ENCODE measurements at places on chromosomes 11 and 22.
A peak's percentile ranks its signal among the peaks of the same experiment; 100 is the strongest.

DNA sequence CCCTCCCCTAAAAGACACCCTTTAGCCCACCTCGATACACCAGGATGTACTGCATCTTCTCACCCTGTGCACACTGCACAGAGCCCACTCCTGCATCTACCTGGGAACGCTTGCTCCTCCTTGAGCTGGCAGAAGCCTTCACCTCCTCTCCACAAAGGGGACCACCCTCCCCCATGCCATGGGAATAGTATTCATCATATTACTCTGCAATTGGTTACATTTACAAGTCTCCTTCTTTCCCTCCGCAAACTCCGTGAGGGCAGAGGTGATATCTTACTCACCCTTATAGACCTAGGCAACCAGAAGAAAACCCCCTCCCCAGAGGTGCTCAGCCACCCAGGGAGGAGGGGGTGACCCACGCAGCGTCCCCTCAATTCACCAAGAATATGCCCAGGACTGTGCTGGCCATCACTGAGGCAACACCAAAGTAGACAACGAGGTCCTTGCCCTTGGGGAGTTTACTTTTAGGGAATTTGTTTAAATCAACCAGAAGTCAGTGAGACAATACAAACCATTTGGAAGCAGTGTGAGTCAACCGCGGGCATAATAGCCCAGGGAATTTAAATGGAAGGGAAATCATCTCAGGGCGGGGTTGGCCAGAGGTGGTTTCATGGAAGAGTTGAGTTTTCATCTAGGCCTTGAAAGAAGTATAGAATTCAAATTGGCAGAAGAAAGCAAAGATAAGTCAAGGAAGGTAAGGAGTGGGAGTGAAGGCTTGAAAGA lies 214.5 kb downstream of the BARX2 start:
- DNase-seq = no peak

GRCh38 chr11:112172362-112172994 lies 2.8 kb upstream of the BCO2 start:
- DNase-seq = no peak

DNA sequence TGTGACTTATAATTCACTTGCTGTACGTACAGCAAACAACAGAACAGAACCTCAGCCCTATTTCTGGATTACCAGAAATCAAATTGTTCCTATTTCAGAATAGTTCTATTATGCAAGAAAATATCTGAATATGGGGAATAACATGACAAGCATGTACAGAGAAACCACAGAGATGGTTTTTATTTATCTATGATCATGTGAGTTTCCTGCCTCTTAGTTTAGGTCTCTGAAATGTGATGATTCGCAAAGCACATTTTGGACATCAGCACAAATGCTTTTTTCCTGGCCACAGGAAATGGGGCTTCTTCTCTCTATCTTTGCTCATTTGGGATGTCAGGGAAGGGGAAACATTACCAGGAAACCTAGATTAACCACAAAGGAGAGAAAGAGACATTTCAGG lies 266.7 kb upstream of the CTSC start:
- DNase-seq = peak; percentile 72

DNA sequence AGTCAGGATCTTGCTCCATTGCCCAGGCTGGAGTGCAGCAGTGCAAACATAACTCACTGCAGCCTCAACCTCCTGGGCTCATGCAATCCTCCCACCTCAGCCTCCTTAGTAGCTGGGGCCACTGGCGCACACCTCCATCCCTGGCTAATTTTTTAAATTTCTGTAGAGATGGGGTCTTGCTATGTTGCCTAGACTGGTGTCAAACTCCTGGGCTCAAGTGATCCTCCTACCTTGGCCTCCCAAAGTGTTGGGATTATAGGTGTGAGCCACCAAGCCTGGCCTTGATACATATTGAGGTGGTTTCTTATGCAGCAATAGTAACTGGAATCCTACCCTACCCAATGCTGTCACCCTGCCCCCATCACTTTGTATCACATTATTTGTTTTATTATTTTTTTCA lies 32.4 kb downstream of the SCUBE1 start:
- DNase-seq = no peak

DNA sequence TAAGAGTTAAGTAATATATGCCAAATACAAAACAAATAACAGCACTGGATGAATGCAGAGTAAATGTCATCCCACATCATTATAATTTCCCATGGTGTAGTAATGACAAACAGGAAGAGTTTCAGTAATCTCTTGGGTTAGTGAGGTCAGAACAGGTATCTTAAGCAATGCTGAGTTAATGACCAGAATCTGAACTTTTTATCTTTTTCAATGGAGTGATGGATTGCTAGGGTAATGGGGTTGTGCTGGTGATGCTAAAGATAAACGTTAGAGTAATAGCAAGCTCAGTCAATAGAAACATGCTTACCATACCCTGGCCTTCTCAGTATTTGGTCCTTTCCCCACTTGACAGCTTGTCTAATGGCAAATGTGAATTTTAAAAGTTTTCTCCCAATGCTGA lies 11.5 kb upstream of the BDNF start:
- no peak for DNase-seq

DNA sequence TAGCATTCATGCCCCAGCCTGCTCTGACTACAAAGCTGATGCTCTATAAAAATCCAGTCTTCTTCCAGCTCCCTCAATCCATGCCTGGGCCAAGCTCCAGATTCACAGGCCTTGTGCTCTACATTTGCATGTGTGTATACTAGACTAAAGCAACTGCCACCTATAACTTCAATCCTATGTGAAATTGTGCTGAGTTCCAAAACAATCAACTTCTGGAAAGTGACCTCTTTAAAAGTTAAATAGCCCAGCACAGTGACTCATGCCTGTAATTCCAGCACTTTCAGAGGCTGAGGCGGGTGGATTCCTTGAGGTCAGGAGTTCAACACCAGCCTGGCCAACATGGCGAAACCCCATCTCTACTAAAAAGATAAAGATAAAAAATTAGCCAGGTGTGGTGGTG lies 114.3 kb upstream of the ZC3H12C start:
- DNase-seq = no peak

- no peak for DNase-seq
Observed at GRCh38 chr11:706439-706956, 467 bp downstream of the EPS8L2 start.

GRCh38 chr11:72037554-72038311 lies 39.0 kb downstream of the IL18BP start:
- DNase-seq = no peak

DNA sequence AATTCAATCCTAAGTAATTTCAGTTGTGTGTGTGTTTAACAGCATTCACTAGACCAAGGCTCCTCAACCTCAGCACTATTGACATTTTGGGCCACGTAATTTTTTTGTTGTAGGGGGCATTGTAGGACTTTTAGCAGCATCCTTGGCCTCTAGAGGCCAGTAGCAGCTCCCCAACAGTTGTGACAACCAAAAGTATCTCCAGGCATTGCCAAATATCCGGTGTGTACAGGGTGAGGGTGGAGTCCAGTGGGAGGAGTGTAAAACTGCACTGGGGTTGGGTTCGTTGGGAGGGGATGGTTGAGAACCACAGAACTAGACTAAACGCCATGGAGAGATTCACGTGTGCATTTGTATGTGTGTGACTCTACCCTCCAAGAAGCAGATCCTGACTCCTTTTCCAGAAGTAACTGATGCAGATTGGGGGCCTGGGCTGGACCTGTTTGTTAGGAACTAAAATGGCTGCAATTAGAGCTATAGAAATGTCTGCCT lies 5.9 kb upstream of the PHF21A start:
- DNase-seq = peak; percentile 16

- no peak for DNase-seq
Observed at GRCh38 chr22:42944409-42944808, 70.5 kb downstream of the PACSIN2 start.

DNA sequence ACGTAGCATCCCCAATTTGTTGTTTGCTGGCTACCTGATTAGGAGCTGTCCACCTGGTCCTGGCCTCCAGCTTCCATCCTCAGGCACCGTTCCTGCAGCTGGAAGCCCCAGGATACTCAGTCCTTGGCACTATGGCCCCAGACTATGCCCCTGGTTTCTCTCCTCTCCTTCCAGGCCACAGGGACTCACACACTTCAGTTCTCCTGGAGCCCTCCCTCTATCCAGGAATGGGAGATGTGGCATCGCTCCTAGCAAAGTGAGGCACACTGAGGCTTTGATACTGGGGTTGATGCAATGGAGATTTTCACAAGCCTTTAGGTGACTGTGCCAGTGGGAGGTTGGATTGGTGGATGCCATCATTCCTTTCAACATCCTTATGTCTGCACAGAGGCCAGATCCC lies 142.8 kb upstream of the B3GAT1 start:
- no peak for DNase-seq

DNA sequence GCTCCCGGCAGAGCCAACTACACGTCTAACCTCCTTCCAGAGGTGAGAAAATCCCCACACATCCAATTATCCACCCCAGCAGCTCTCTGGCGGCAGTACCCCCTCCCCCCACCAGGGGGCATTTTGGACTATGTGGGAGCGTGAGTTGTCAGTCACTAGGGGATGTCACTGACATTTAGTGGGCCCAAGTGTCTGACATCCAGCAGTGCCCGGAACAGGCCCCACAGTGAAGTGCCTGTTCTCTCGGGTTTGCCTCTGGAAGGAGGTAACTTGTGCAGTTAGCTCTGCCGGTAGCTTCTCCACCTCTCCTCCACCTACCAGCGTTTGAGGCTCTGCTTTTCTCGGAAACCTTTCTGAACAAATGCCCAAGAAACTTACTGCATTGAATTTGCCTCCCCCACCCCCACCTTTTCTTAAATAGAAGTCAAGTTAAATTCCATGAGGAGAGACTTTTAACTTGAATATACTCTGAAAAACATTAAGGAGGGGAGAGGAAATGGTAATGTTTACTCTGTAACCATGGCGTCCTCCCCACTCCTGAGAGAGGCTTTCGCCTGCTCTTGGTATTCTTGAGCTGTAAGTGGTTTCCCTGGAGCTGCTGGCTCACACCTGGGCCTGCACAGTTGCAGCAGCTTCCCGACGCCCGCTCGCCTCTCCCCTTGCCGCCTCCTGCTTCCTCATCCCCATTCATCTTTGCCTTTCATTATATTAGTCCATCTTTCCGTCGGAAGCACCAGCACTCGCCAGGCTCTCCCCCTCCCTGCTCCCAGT lies 112.8 kb downstream of the WNT7B start:
- peak; percentile 89 for DNase-seq

DNA sequence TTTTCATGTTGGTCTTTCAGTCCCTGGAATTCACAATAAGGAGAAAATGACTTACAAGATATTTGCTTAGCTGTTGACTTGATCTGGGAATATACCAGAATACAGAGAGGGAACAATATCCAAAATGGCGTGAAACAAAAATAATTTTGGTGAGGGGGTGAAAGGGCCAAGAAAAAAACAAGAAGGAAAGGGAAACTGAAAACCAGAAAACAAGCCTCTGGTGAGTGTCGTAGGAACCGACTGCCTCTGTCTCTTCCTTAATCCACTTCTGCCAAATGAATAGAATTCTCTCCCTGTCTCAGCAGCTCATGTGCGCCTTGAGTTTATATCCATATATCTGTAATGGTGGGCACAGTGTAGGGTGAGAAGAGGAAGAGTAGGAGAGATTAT lies 367.6 kb downstream of the ETS1 start:
- DNase-seq = no peak

- DNase-seq = no peak
Observed at GRCh38 chr11:64571050-64571409, 20.0 kb upstream of the SLC22A12 start.

GRCh38 chr11:128862406-128862805 lies 4.7 kb downstream of the KCNJ1 start:
- no peak for DNase-seq

DNA sequence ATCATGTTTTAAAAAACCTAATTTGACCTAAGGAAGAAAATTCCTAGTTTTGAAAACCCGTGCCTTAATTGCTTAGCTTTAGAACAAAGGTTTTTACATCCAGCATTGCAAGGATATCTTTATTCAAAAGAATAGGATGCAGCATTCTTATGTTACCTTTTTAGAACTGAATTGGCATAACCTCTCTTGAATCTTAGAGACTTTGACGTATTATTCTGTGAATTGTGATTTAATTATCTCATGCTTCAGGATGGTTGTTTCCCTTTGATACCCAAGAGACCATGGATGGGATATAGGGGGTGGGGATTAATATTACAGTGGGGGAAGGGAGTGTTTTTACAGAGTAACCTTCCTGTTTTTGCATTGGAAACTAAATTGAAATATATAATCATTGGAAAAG lies 49.4 kb downstream of the ARHGEF12 start:
- DNase-seq = no peak

DNA sequence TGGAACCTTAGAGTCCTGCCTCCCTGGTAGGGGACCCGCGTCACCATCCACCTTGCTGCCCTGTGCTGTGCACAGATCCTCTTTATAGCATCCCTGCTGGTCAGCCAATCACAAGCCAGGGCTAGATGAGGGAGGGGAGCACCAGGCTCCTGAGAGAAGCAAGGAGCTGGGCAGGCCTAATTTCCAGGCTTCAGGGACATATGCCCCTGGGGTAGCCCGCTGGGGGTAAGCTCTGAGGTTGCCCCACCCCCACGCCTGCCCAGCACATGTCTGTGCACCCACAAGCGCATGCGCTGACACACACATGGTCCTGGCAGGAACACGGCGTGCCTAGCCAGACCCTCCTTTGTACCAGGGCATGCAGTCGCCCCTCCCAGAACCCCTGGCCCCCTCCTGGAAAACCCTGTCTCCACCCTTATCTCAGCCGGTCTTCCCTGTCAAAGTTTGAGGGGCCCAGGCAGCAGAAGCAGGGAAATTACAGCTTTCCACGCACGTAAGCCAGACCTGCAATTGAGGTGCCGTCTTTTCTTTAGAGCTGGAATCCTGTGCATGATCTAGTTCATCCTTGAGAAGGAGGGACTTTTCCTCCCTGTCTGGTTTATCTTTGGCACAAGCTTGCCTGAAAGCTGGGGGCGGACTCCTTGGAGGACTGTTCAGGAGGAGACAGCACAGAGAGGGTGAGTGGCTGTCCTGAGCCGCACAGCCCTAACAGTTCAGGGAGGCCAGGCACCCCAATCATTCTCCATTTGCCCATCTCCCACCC lies 2.1 kb downstream of the SSTR3 start:
- no peak for DNase-seq

DNA sequence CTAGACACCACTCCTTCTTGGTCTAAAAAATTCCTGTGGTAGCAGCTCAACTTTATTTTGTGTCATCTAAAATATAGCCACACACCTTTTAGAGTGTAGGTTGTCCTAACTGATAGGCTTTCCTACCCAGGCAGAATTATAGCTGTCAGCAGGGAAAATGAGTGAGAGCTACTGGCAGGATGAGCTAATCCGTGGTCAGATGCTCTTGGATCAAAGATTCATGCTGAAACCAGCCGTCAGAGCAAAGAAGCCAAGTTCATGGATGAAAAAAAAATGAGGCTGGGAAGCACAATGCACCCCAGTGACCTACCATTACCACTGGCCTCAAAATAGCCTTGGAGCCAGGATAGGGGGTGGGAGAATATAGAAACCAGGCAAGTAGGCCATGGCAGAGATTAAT lies 113.1 kb upstream of the BLID start:
- DNase-seq = no peak

GRCh38 chr22:25853078-25853477 lies 111.1 kb downstream of the MYO18B start:
- DNase-seq = no peak
